B cell (primary cell): ENCODE measurements at places on chromosomes 4 and X. TPM values are rescaled to one million over a fixed set of nuclear protein-coding genes. Genes with fewer than 3 reads are reported as not detected.

ARHGAP6 gene
- total RNA-seq, result 2.1 and 2.6 TPM in 2 replicates

PKD2 gene
- total RNA-seq, result 4.9 and 5.8 TPM in 2 replicates

PPEF1 gene
- total RNA-seq, result 0.52 and 0.56 TPM in 2 replicates

LRBA gene
- total RNA-seq, result 86.7 and 93.4 TPM in 2 replicates

RASSF6 gene
- total RNA-seq, result 13.1 and 14.6 TPM in 2 replicates

CNKSR2 gene
- total RNA-seq, result 18.8 and 22.5 TPM in 2 replicates
